Lung (tissue), 17 donors: ENCODE measurements at places on chromosomes 2 and 18. TPM values are rescaled to one million over a fixed set of nuclear protein-coding genes. Genes with fewer than 3 reads are reported as not detected.

GRCh38 chr18:26432651-26433424 is 115.5 kb downstream of the KCTD1 start:
- no peaks in the 10 kb centered on the region for H3K27me3 ChIP-seq
- no peaks in the 10 kb centered on the region for H3K4me1 ChIP-seq
- H3K4me3 ChIP-seq: no peak overlapping the region

DNA sequence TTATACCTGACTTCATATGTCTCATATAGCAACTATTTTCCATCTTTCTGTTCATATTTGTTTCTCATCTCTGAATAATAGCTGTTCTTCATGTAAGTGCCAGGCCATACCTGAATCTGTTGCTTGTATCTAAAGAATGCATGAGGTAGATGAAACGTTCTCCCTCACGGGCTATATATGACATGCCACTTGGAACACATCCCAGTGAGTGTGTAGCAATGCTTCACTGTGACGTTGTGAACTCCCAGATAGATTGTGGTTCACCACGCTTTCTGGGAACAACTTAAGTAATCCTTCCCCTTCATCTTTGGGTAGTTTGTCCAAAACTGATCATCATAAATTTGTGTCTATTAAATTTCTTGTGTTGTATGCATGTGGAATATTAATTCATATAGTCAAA is 60.1 kb downstream of the RDH14 start:
- H3K27me3 ChIP-seq: no peaks in the 10 kb centered on the region
- H3K36me3 ChIP-seq: no peaks in the 10 kb centered on the region
- H3K4me1 ChIP-seq: no peaks in the 10 kb centered on the region
- H3K4me3 ChIP-seq: no peak overlapping the region

The LIPG gene
- 6.9 TPM for total RNA-seq

The MC4R gene
- total RNA-seq: 0.37 TPM

The CRYBA2 gene
- total RNA-seq: not detected

The RTP5 gene
- not detected for total RNA-seq
